ENCODE measurements at places on chromosomes 4 and X.

- no peak for DNase-seq
Observed at GRCh38 chrX:21738210-21738949, 19.5 kb downstream of the SMPX start.

DNA sequence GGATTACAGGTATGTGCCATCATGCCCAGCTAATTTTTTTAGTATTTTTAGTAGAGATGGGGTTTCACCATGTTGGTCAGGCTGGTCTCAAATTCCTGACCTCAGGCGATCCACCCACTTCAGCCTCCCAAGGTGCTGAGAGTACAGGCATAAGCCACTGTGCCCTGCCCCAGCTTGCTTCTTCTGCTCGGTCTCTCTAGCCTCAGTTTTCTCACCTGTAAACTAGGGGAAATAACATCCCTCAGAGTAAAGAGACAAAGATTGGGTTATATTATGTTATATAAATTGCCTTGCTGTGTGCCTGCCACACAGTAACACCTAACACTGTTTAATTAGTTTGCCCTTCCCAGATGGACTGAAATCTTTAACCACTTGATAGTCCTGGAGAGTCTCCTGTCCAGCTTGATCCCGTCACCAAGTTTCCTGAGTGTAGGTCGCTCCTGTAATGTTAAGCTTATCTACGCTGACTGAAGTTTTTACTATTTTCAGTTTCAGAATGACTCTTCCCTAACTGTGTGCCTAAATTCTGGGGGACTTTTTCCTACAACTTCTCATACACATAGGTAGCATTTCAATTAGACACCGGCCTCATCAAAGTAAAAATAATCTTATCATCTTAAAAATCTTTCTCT, 412.7 kb upstream of the TENM3 start:
- no peak for DNase-seq

DNA sequence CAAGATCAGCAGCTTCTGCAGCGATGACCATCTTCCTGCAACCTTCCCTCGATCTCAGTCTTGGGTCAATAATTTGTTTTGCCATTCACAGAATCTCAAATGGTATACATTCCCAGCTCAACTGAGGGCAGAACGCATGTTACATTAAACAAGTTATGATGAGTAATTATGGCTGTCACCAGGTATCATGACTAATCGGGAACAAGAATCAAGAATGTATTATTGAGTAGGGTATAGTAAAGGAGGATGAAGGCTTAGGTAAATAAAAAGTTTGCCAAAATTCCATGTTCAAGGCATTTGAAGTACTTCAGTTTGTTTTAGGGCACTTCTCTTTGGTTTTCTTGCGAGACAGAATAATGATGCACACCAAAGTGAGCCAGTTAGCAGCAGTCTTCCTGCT, 194.1 kb downstream of the SH2D1A start:
- no peak for DNase-seq

DNA sequence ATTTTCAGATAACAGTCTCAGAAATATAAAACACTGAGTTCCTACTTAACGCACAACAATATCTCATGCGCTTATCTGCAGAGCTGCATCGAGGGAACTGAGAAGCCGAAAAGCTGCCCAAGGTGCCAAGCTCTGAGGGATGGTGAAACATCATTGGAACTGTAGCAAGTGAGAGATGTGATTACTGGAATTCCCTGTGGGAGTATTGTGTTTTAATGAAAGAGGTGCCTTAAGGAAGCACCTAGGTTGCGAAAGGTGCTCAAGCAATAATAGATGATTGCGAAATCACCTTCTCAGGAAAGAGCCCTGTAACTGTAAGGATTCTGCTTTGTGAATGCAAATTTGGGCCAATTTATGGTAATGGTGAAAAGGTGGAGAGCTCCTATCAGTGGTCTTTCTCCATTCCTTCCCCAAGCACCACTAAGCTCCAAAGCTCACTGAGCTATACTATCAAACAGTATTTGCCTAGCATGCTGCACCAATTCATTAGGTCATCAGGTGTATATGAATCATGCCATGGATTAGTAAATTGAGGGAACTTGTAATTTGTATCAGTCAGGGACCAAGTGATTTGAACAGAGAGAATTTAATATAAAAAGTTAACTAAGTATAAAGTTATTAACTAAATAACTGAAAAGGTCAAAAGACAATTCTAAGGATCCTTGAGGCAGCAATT, 59.0 kb upstream of the ATP8A1 start:
- no peak for DNase-seq

DNA sequence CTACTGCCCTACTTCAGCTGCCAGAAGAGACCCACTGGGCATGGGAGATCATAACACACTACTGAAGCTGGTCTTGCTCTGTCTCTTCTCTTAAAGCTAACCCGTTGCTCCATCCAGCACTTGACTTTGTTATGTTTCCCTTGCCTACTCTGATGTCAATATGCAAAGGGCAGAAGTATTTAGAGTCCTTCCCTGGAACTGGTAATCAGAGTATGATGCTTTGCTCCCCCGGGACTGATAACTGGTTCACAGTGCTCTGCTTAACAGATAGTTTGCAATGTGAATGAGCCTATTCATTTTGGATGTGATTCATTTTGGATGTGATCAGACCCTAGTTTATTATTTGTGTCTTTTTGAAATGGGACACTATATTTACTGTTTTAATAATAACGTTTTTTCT, 12.3 kb upstream of the UCP1 start:
- DNase-seq = no peak

GRCh38 chr4:53431052-53431451, 53.6 kb downstream of the FIP1L1 start:
- DNase-seq = no peak

DNA sequence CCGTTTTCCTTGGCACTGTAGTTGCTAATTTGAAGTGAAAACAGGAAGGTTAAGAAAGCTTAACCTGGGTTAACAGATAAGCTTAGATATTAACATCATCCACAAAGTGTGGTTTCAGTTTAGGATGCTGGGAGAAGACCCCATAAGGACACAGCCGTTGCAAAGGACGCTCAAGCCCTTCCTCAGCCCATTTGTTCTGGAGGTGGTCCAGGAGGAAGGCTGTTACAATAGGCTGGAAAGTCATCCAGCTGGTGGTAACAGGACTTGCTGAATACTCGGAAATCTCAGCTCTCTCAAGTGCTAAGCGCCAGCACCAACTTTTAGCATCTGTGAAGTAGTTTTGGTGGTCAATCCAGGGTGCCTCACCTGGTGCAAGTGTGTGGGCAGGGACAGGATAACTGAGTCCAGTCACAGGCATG, 14.2 kb downstream of the CHST7 start:
- DNase-seq = no peak

DNA sequence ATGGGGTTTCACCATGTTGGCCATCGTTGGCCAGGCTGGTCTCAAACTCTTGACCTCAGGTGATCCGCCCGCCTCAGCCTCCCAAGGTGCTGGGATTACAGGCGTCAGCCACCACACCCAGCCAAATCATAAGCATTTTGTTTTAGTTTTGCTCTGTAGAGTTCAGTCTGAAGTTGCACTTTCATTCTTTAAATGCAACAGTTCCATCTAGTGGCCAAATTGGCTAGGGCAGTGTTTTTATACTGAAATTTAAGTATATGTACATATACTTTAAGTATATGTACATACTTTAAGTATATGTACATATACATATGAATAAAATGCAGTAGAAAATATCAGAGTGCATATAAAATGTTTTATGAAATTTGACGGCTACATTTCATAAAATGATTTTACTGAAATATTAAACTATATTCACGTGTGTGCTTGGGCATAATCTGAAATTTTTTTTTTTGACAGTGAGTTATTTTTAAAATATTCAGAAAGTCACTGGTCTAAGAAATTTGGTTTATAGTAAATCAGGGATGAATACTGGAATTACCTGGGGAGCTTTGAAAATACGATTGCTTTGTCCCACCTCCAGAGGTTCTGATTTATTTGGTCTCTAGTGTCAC, 145.5 kb downstream of the NWD2 start:
- DNase-seq = no peak

- no peak for DNase-seq
Observed at GRCh38 chr4:95155759-95156451, 392.9 kb downstream of the UNC5C start.

DNA sequence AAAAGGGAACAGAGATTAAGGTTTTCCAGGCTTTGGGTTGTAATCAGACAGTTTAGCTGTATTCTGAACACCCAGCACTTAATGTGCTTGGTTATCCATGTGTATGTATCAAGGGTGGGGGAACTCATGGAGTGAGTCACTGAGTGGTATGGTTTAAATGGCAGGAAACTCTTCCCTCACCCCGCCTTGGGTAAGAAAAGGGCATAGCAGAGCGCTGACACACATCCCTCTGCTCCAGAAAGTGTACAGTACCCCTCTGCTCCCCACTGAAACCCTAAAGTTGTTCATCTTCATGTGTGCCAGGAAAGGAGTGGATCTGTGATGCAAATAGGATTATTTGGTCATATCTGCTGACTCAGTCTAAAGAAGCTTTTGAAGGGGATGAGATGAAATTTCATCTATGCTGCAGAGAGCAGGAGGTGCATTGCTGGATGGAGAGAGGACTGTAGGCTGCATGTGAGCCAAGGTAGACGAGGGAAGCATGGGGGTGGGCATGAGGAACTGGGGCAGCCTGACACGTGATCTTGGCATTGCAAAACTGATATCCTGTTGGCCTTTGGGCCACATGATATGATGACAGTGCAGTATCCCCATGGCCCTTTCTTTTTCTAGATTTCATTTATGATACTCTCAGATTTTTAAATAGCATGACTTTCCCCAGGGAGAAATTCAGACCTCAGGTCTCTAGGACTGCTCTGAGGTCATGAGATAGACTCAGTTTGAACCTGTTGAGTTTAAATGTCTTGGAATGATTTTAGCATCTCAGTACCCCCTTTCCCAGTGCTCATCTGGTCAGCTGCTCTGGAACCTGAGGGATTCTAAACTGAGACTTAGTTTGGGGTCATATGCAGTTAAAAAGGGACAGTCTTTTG, 84.8 kb downstream of the TMEM164 start:
- DNase-seq = no peak

DNA sequence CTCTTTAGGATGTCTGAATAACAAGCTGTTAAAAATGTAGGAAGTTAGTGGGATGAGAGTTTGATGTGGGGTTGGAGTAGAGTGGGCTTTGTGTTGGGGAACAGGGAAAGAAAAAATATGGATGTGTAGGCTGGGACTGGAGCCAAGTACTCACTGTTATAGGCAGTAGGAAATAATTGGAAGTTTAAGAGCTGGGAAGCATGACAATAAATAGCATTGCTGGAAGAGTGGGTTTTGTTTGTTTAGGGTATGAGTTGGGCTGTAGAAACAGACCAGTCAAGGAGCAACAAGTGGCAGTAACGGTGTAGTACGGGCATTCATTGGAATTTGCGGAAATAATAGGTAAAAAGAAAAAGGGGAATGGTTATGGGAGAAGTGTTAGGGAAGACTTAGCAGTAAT, 81.6 kb downstream of the KDM6A start:
- DNase-seq = no peak

DNA sequence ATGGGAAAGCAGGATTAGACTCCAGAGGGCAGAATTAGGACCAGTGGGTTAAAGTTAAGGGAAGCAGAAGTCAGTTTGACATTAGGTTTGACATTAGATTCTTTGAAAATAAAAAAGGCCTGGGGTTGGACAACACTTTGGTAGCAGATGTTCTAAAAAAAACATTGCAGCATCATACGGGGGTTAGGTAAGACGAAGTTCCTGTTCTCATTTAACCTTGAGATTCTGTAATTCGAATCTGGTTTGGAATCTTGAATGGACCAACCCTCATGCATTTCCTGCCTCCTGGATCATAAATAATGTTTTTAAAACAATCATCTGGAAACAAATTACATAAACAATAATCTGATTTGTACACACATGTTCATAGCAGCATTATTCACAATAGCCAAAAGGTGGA, 181.0 kb downstream of the SHROOM3 start:
- DNase-seq = no peak

- DNase-seq = no peak
Observed at GRCh38 chrX:40422021-40422420, 158.7 kb upstream of the ATP6AP2 start.

GRCh38 chr4:2371765-2372487, 46.5 kb downstream of the ZFYVE28 start:
- no peak for DNase-seq

DNA sequence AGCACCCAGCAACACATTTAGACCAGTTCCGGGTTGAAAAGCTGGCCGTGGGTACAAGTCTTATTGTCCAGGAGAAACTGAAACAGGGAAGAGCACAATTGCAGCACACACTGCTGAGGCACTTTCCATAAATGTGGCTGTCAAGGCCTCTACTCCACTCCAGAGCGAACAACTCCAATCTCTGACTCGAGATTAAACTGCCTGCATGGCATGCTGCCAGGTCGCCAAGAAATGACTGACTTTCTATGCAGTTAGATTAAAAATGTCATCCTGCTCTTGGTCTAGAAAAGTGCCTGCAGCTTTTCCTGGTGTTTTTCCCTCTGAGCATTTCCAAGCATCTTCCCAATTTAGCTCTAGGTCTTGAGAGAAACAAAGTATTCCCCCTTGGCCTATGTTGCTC, 260.6 kb upstream of the EMCN start:
- DNase-seq = no peak

GRCh38 chr4:61489927-61490326, 289.8 kb downstream of the ADGRL3 start:
- no peak for DNase-seq

GRCh38 chrX:39972340-39972739, 125.4 kb downstream of the BCOR start:
- no peak for DNase-seq

- DNase-seq = no peak
Observed at GRCh38 chrX:37684426-37684825, 1.2 kb upstream of the XK start.

- no peak for DNase-seq
Observed at GRCh38 chr4:80006935-80007744, 65.9 kb downstream of the ANTXR2 start.

- DNase-seq = no peak
Observed at GRCh38 chr4:126051689-126052424, 737.1 kb downstream of the FAT4 start.

- DNase-seq = no peak
Observed at GRCh38 chr4:168598191-168598590, 101.3 kb downstream of the PALLD start.

- no peak for DNase-seq
Observed at GRCh38 chrX:10828036-10828435, 207.7 kb upstream of the MID1 start.

GRCh38 chrX:95889279-95889678, 795.4 kb upstream of the DIAPH2 start:
- no peak for DNase-seq

- no peak for DNase-seq
Observed at GRCh38 chr4:79025170-79025569, 85.9 kb upstream of the PAQR3 start.

GRCh38 chr4:56806666-56807065, 14.8 kb downstream of the SPINK2 start:
- DNase-seq = no peak

All from esophagus squamous epithelium (tissue), 5 donors.